ENCODE measurements at places on chromosomes 2 and 18.

GRCh38 chr2:52501715-52502475 lies 1265.7 kb upstream of the CHAC2 start:
- DNase-seq = no peak

GRCh38 chr2:105584435-105585010 lies 160.2 kb upstream of the NCK2 start:
- DNase-seq = no peak

GRCh38 chr2:219178377-219179175 lies 501 bp downstream of the RETREG2 start:
- DNase-seq = peak; percentile 40

DNA sequence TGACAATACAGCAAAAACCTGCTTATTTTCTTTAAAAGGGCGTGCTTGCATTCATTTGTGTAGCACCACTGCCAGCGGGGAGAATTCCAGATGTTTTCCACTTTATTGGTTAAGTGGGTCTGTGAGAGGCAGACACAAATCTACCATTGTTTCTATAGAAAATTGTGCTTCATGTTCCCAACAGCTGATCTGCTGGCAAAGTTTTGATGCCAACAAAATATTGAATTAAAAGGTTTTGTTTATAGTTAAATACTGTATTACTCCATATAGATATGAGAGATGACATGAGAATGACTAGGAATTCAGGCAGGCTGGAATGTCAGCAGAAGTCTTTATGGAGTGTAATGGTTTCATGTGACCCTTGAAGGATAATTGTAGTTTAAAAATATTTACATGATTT lies 182.7 kb downstream of the MC4R start:
- DNase-seq = no peak
